ENCODE measurements at places on chromosomes 13 and 19.
A peak's percentile ranks its signal among the peaks of the same experiment; 100 is the strongest.

GRCh38 chr13:94195715-94196114 lies 283.8 kb downstream of the DCT start:
- DNase-seq = no peak

DNA sequence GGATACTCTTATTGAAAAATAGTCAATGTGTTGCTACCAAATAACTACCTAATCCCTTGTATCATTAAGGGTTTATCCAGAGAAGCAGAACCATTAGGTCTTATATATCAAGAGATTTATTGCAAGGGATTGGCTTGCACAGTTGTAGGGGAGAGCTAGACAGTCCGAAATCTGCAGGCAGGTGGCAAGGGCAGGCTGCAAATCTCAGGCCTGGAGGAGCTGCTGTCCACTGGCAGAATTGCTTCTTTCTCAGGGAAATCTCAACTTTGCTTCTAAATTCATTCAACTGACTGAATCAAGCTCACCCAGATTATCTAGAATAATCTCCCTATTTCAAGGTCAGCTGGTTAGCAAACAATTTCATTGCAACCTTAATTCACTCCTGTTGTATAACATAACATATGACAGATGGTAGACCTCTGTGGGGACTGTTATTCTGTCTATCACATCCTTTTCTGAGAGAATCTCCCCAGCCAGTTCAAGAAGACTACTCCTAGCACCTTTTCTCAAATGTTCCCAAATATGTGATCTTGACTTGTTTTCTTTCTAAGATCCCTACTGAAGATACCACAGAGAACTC lies 194.2 kb downstream of the NHLRC3 start:
- DNase-seq = peak; percentile 87

GRCh38 chr19:46924874-46925547 lies 64.2 kb downstream of the ARHGAP35 start:
- no peak for DNase-seq

GRCh38 chr19:34220472-34221063 lies 33.8 kb upstream of the GARRE1 start:
- DNase-seq = peak; percentile 79

GRCh38 chr13:57787058-57787791 lies 155.7 kb downstream of the PCDH17 start:
- peak; percentile 100 for DNase-seq

GRCh38 chr19:41863209-41863931 lies 3.3 kb downstream of the RPS19 start:
- no peak for DNase-seq

GRCh38 chr19:45766869-45767346 lies 2.1 kb downstream of the SIX5 start:
- DNase-seq = no peak

- DNase-seq = peak; percentile 74
These were observed 19.9 kb downstream of the ZSWIM9 start for GRCh38 chr19:48190288-48190884.

Data from NCI-H82 (cell line).